ENCODE measurements at places on chromosomes 5 and 9.

GRCh38 chr5:122376250-122376649 is 64.2 kb downstream of the SNCAIP start:
- DNase-seq = no peak

- DNase-seq = no peak
Measured at GRCh38 chr9:103942651-103943050, 151.5 kb upstream of the SMC2 start.

GRCh38 chr5:95178046-95178651 is 106.7 kb downstream of the MCTP1 start:
- no peak for DNase-seq

GRCh38 chr9:135474915-135475314 is 4.7 kb upstream of the PPP1R26 start:
- no peak for DNase-seq

DNA sequence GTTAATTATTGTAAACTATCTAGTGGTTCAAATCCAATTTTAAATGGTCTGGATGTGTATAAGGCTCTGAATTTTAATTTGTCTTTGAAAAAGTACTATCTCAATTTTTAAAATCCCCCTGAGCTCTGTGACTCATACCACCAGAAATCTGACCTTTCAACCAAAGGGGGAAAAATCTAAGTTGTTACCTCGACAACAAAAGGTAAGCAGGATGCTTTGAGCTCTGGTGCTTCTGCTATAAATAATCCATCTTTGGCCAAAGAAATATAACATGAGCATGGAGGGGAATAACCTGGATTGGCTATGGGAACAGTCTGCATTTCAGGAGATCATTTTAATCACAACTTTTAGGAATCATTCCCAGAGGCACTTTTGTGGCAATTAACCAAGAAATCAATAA is 76.3 kb upstream of the PCSK1 start:
- no peak for DNase-seq

DNA sequence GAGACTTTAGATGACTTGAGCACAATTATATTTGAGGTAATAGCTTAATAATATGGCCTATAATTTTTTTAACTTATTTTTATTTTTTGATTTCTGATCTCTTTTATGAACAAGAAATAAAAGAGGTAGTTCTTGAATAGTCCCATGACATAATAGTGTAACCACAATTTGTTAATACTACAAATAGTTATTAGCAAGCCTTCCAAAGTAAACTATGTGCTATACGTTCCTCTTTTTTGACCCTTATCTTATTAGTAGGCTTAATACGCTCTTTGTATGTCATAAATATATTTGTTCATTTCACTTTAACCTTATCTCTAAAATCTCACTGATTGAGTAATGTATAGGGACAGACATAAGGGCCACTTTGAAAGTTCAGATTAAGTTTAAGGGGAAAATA is 78.7 kb upstream of the NR4A3 start:
- DNase-seq = no peak

GRCh38 chr9:135086597-135087488 is 625 bp upstream of the OLFM1 start:
- no peak for DNase-seq

DNA sequence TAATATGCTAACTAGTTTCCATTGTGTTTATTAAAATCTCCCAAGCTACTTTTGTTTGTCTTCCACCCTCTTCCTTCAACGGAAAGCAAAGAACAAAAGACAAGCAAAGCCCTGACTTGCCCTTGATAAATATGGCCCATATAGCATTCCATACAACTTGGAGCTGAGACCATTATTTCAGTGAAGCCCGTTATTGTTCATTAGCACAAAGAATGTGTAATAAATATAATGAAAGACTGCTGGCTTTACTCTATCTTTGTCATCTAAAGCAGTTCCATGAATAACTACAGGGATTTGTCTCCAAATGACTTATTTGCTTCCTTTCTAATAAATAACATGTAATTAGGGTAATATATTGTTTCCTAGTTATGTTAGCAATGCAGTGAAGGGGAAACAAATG is 270.7 kb upstream of the TLE4 start:
- no peak for DNase-seq

DNA sequence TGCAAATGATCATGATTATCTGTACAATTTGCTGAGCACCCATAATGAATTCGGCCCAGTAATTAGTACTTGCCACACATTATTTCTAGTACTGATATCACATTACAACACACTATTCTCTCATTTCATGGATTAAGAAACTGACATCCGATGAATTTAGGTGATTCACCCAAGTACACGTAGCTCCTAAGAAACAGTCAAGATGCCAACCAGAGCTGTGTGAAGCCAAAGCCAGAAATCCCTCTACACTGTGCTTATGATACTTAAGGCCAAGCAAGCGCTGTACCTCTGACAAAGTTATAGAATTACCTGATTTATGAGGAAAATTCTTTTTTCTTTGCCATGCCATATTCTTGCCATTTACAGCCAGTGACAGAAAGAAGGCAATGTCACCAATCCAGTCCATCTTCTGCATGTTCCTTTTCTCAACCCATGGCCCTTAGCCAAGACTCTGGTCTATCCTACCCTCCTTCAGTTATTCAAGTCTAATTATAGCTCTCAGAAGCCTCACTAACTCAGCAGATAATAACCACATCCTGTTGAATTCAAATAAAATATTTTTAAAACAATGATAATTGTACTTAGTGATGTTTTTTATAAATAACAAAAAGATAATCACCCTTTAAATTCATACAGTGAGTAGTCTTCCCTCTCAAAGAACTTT is 74.3 kb upstream of the PTGER4 start:
- no peak for DNase-seq

Measured in stimulated activated CD8-positive, alpha-beta memory T cell treated with anti-CD3 and anti-CD28 coated beads, Interleukin-7, amount 100 ng/mL, for 1 hour (primary cell).